Stimulated activated CD8-positive, alpha-beta memory T cell treated with anti-CD3 and anti-CD28 coated beads, Interleukin-15, amount 100 ng/mL, for 1 hour (primary cell): ENCODE measurements at places on chromosomes 5 and 9.

DNA sequence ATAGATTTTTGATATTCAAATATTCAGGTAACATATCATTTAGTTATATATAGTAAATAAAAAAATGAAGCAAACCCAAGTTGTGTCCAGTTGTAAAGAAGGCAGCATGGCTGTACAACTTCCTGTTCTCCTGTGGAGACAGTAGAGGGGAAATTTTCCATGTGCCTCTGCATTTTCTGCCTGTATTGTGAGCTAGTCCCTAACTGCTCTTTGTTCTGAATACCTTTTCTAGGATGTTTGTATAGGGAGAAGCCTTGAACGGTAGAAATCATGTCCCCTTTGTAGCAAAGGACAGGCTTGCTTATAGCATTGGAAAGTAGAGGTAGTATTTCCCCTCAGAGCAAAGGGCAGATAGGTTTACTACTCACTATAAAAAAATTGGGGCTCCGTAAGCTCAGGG, 13.3 kb upstream of the RPS23 start:
- no peak for DNase-seq

DNA sequence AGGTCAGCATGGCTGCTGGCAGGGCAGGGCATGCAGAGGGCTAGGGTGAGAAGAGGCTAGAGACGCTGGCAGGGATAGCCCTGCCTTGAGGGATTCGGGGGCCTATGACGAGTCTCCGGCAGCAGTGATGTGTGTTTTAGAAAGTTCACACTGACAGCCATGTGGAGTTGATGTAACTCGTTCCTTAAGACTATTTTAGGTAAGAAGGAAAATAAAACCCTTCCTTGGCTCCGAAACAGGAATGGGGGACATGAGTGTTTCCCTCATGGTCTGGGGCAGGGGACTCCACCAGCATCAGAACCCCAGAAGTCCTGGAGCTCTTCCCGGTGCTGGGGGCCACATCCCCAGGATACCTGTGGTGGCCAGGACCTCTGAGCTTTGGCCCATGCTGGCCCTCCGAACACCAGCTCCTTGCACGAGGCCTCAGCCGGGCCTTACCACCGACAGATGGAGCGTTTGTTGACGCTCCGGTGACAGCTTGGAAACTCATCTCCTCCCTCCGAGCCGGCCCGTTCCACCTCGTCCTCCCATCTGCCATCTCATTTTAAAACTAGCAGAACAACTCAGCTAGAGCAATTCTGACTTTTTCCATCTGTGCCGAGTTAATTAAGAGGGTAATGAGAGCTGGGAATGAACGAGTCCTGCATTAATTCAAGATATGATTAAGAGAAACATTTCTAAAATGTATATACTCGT, 337.7 kb downstream of the CDK5RAP2 start:
- no peak for DNase-seq

- no peak for DNase-seq
Observed at GRCh38 chr5:180595381-180596114, 4.2 kb upstream of the SCGB3A1 start.

DNA sequence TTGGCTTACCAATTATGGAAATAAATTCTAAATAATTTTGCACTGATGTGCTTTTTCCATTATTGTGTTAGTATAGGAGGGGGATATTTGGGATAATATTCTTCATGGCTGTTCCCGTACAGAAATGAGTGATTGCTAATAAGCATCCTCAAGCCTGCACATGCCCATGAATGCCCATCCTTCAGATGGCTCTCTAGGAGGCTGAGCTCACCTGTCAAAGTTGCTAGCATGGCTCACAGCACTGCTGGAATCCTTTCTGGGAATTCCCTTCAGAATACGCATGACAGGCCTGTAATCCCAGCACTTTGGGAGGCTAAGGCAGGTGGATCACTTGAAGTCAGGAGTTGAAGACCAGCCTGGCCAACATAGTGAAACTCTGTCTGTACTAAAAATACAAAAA, 124.1 kb downstream of the NXNL2 start:
- DNase-seq, result no peak

DNA sequence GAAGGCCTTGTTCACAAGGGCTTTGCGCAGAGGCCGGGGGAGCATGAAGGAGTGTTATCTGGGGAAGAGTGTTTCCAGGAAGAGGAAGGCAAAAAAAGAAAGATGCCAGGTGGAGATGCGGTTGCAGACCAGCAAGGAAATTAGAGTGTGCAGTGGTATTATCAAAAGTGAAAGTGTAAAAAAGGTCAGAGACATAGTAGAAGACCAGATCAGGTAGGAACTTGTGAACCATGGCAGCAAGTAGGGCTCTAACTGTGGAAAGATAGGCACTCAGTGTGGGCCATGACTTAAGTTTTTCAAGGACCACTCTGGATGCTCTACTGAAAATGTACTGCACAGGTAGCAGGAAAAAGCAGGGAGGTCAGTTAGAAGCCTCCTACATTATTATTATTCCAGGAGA, 90.1 kb upstream of the SPOCK1 start:
- no peak for DNase-seq

GRCh38 chr5:113274836-113275414, 159.9 kb downstream of the TSSK1B start:
- DNase-seq, result no peak

GRCh38 chr9:8491563-8491962, 692.0 kb upstream of the DMAC1 start:
- no peak for DNase-seq

DNA sequence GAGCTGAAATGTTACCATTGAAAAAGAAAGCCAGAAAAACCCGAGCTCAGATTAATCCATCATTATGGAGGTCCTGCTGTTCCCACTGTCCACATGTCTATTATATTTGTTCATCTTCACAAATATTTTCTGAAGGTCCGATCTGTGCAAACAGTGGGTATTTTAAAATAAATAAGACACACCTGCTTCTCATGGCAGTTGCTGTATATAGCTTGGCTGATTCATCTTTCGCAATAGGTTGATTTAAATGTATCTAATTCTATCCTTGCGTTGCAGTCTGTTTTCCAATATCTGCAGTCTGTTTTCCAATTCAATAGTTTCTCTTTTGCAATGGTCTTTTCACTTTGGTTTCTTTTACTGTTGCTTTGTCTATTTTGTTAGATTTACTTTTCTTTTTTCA, 87.4 kb upstream of the PCA3 start:
- no peak for DNase-seq

DNA sequence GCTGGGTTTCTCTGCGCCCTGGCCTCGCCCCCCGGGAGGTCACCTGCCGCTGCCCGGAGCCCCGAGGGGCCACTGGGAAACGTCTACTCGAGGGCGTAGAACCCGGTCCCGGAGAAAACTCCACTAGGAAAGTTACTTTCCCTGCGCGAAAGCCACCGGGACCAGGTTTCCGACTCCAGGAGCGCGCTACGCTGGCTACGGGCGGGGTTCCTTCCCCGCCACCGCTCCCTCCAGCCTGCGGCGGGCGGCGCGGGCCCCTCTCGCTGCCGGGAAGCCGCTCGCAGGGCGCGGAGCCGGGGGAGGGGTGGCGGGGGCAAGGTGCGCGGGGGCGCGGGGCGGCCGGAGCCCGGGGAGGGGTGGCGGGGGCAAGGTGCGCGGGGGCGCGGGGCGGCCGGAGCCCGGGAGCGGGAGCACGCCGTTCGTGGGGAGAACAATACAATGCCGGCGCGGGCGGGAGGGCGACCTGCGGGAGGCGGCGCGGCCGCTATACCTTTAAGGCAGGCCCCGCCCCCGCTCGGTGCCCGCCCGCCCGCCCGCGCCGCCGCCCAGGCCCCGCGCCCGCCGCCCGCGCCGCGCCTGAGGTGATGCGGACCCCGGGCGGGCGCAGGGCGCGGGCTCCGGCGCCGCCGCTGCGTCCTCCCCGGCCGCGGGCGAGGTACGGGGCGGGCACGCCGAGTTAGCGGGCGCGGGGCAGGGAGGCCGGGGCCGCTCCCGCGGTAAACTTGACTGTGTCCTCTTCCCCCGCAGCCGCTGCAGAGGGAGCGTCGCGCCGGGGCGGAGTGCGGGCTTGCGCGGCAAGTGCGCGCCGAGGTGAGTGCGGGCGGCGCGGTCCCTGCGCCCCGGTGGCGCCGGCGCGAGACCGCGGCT, 278.1 kb downstream of the AOPEP start:
- DNase-seq, result no peak

DNA sequence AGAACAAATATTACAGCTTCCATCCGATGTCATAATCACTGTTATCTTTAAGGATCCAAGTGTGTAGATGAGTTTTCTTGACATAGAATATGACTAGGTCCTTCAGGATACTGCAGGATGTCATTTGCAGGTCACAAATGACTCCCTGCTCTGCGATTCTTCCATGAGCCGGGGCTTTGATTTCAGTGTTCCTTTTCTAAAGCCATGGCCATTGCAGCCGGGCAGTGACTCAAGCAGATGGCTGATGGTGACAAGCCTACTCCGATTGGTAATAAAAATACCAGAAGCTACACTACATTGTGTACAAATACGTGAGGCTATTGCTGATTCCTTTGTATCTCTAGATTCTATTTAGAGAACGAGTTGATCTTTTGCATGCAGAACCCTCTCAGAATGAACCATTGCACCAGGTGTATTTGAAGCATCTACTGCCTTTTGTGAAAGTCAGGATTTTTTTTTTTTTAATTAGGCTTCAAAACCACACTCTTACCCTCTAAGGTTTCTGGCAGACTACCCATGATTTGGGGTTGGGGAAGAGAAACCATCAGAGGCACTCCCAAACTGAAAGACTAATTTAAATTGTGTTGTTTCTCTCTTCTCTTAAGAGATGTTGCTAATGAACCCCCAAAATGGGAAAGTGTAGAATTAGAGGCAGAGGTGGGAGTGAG, 271.0 kb upstream of the ADRA1B start:
- no peak for DNase-seq

DNA sequence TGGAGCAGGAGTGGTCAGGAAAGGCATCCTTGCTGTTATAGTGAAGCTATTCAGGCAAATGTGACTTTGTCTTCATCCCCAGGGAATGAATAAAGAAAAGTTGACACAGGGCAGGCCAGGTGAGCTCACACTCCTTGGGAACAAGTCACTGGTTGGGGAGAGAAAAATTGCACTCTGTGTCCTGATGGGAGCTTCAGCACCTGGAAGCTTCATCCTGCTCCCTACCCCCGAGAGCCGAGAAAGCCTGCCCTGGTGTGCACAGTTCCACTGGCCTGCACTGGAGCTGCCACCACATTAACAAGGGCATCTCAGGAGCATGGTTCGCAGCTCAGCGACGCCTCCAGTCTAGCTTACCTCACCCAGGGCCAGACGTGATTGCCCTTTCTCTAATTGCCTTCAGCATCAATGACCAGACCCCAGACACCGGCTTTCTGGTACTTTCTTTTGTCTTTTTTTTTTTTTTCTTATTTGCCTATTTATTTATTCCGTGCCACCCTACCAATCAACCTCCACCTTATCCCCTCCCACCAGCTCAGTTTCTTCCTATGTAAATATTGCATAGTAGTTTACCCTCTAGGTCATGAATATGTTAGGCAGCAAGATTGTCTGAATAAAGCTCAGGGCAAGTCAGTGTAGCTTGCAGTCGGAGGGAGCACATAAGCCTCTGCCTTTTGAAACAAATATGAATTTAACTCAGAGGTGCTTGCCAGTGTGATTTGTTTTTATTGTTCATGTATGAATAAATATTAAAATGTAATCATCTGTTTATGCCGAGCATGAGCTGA, 87.4 kb downstream of the DOCK2 start:
- DNase-seq, result no peak

- no peak for DNase-seq
Observed at GRCh38 chr5:15627647-15628046, 127.7 kb downstream of the FBXL7 start.

GRCh38 chr5:1551426-1552301, 27.9 kb upstream of the LPCAT1 start:
- DNase-seq, result no peak

GRCh38 chr5:2181557-2181956, 298.8 kb upstream of the IRX4 start:
- no peak for DNase-seq

GRCh38 chr5:142839711-142840346, 69.7 kb downstream of the ARHGAP26 start:
- no peak for DNase-seq

- DNase-seq, result no peak
Observed at GRCh38 chr5:2164586-2164985, 281.9 kb upstream of the IRX4 start.
